AML-193 (cell line): ENCODE measurements at places on chromosomes 2 and 18.

GRCh38 chr2:99648178-99648844 lies 158.5 kb upstream of the REV1 start:
- no peak for DNase-seq

GRCh38 chr2:240955306-240956170 lies 42.9 kb upstream of the SNED1 start:
- no peak for DNase-seq

DNA sequence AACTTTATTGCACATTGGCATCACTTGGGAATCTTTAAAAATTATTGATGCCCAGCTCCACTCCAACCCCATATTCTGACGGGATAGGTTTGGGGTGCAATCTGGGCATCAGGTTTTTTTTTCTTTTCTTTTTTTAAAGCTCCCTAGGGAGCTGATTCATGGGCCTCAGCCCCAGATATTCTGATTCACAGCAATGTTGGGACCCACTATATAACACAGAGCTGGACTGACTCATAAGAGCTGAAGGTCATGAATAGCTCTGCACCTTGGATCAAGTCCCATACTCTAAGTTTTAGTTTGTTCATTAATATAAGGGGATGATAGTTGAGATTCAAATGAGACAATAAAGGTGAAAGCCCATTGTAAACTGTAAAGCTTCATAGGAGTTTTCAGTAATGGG lies 191.1 kb upstream of the REV1 start:
- no peak for DNase-seq

DNA sequence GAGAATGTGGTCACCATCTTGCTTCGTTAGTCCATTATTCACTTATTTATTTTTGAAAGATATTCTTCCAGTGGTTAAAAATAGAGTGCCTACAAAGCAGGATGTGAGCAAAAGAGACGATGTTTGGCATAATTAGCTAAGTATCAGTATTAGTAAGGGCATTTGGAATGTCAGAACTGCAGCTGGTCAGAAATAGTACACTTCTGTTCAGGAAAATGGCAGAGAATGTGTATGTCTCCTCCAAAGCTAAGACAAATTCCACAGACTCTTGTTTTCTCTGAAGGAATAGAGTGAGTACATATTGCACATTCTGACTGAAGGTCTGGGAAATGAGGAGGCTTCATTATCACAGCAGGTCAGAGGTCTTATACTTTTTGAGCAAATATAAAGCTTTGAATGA lies 209.0 kb downstream of the L3MBTL4 start:
- no peak for DNase-seq

DNA sequence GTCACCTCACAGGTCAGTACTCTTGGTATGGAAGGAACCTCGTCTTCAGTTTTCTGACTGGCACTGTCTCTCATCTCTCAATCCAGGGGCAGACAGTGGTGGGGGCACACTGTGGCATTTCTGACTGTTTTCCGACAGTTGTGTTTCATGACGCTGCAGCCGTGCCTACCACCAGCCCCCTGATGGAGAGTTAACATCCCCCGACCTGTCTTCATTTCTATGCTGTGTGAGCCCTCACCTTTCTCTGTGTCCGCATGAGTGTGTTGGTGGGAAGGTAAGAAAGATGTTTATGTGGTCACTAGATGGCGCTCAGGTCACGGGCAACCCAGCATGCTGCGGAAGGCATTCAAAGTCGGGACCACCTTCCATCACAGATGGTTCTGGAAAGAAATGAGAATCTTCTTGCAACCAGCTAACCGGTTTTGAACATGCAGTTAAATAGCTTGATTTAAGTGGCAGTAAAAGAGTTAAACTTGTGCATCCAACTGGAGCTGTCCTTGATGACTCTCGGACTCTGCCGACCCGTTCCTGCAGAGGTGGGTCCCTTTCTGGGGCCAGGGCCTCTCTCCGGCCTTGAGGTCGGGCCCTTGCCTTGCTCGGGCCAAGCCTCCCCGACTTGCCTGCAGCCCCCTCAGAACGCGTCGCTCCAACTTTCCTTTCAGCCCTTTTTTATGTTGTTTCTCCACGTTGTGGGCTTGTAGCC lies 92.4 kb downstream of the DYSF start:
- peak; percentile 47 for DNase-seq

DNA sequence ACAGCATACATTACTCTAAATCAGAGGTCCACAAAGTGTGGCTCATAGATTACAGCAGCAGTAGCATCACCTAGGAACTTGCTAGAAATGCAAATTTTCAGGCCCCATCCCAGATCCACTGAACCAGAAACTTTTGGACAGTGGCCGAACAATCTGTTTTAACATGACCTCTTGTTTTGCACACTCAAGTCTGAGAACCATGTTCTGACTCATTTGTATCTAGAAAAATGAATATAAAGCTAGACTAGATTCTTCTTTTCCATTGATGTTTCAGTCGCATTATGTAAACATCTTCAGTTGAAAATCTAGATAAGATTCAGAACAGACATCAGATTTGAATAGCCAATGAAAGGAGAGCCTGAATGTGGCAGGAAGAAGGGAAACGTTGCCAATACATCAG lies 608.8 kb downstream of the LRP1B start:
- no peak for DNase-seq

DNA sequence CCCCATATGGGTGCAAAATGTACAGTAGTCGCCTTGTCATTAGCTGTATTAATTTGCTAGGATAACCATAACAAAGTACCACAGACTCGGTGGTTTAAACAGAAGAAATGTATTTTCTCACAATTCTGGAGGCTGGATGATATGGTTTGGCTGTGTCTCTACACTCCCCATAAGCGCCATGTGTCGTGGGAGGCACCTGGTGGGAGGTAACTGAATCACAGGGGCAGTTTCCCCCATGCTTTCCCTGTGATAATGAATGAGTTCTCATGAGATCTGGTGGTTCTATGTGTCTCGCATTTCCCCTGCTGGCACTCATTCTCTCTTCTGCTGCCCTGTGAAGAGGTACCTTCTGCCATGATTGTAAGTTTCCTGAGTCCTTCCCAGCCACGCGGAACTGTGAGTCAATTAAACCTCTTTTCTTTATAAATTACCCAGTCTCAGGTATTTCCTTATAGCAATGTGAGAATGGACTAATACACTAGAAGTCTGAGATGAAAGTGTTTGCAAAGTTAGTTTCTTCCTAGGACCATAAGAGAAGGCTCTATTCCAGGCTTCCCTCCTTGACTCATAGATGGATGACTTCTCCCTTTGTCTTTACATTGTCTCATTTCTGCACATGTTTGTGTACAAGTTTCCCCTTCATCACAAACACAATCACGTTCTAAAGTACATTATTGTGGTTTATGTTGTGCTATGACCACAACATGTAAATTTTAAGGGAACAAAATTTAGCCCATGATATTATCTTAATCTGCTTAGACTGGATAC lies 1442.6 kb downstream of the SUCLG1 start:
- no peak for DNase-seq

- no peak for DNase-seq
Measured at GRCh38 chr2:141611176-141611571, 519.6 kb downstream of the LRP1B start.

- DNase-seq: no peak
Measured at GRCh38 chr2:120995656-120996190, 260.1 kb downstream of the GLI2 start.

DNA sequence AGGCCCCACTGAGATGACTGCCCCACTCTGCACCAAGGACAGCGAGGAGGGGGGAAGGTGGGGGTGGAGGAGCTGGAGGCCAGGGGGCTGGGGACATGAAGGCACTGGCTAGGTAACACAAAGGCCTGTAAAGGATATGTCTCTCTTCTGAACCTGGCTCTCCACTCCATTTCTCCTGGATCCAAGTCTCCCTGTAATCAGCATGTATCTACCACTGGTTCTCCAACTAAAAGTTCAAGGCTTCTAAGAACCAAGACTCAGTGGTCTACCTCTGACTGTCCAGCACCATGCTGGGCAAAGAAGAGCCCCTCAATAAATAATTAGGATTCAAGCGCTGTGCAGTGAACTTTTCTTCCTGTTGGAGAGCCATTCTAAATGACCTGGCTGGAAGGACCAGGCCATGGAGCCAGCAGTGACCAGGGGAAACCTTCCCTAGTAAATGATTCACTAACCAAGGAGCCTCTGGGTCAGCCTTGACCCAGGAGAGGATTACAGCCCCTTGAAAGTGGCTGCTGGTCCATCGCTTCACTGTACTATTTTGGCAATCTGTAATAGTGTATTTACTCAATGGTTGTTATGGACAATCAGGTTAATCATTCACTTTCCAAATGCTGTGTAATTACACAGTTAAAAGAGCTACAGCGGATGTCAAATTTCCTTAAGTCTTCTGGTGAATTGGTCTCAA lies 73.2 kb downstream of the BCL11A start:
- DNase-seq: no peak

GRCh38 chr2:160199683-160200389 lies at the start of gene ITGB6:
Gene ITGB6 (minus strand): TSS chr2:160200272. CDS start chr2:160200063, 209 bp downstream.
- no peak for DNase-seq

DNA sequence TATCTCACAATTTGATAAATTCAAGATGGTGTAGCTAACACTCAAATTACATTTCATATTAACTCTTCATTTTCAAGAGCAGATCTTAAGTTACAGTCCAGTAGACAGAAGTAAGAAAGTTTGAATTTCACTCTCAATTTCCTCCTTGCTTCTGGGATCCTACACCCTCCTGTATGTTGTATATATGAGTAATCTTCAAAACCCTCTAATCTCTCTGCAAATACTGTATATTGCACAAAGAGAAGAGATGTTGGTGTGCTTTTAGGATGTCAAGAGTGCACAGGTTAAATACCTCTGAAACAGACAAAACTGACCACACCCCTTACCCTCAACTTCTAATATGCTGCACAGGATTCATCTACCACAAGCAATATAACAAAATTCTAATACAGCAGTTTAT lies 6.7 kb downstream of the CHST9 start:
- no peak for DNase-seq

GRCh38 chr2:128282246-128282975 lies 36.3 kb downstream of the HS6ST1 start:
- DNase-seq: no peak

DNA sequence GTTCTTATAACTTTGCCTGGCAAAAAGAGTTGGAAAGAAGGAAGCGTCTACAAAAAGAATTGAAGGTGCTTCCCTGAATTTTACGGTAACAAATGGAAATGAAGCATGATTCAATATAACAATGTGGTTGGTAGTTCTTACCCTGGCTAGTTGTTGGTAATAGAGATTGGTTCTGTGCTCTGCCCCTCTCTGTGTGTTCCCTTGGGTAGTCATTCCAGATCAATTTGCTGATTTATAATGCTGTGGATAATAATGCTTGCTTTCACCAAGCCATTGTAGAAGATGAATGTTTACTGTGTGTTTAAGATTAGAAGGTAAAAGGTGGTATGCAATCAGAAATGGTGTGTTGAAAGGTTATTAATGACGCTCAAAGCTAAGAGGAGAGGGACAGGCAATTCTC lies 577.8 kb upstream of the NXPH2 start:
- DNase-seq: no peak

- no peak for DNase-seq
Measured at GRCh38 chr2:98118161-98118560, 31.2 kb downstream of the VWA3B start.

- peak; percentile 25 for DNase-seq
Measured at GRCh38 chr2:26299471-26300101, 46.4 kb upstream of the SELENOI start.

DNA sequence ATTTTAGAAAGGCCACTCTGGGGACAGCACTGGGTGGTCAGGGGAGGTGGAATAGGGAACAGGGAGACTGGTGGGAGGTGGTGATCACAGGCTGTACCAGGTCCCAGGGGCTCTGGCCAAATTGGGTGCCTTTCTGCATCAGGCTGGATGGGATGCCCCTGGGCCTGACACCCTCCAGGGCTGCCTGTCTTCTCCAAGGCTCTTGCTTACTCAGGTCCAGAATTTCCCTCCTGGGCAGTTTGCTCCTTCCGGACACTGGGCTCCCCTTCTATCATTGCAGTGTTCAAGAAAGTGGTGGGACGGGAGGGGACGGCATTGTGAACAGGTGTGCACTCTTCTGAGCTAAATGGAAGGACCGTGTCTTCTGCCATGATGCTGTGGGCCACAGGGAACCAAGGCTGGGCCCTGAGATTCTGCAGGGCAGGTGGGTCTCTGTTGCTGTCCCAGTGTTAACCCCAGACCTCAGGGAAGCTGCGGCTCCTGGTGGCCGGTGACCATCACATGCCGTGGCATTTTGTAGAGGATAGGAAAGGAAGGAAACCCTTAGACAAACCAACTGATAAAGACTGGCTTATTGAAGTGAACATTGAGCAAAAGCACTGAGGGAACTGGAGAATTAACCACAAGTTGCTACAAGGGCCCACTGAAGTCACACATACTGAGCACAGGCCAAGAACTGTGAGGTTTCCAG lies 93.7 kb upstream of the HS6ST1 start:
- DNase-seq: no peak

GRCh38 chr18:864872-865273 lies 39.8 kb upstream of the ADCYAP1 start:
- peak; percentile 26 for DNase-seq

GRCh38 chr2:149167001-149167780 lies 128.7 kb downstream of the LYPD6B start:
- peak; percentile 65 for DNase-seq

DNA sequence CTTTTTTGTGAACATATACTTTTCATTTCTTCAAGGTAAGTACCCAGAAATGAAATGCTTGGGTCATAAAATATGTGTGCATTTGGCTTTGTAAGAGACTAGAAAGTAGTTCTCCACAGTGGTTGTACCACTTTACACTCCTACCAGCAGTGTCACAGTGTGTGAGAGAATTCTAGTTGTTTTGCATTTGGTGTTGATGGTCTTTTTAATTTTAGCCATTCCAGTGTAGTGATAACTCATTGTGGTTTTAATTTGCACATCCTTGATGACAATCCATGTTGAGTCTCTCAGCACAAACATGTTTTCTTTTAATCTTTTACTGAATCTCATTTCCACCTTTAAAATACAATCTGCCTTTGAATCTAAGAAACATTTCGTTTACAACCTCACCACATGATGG lies 402.5 kb upstream of the ETAA1 start:
- DNase-seq: no peak

DNA sequence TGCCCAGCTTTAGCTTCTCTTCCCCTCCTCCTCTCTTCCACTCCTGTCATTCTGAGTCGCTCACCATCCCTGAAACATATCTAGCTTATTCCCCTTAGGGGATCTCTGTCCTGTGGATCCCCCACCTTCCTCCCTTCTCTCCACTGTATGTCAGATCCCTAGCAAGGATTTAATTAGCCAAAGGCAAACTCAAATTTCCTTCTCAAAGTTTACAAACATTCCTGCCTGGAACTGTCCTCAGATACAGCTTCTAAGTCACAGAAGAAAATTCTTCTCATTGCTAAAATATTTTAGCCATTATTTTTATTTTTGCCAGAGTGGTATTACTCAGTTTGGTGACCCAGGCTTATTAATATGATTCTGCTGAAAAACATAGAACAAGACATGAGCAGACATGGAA lies 315.3 kb downstream of the CYP26B1 start:
- no peak for DNase-seq

GRCh38 chr2:226274143-226274542 lies 525.5 kb downstream of the IRS1 start:
- no peak for DNase-seq

GRCh38 chr2:162017233-162017632 lies 56.8 kb downstream of the DPP4 start:
- no peak for DNase-seq
